Smooth muscle cell of the brain vasculature (primary cell): ENCODE measurements at places on chromosomes 1 and 21.

DNA sequence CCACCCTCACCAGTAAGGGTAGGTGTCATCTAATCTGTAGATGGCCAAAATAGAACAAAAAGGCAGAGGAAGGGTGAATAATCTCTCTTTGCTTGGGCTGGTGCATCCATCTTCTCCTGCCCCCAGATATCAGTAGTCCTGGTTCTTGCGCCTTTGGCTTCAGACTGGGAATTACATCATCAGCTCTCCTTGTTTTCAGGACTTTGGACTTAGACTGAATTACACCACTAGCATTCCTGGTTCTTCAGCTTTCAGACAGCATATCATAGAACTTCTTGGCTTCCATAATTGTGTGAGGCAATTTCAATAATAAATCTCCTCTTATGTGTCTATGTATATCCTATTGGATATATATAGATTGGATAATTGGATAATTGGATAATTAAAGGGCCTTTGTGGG lies 403.0 kb upstream of the USP24 start:
- DNase-seq = no peak

DNA sequence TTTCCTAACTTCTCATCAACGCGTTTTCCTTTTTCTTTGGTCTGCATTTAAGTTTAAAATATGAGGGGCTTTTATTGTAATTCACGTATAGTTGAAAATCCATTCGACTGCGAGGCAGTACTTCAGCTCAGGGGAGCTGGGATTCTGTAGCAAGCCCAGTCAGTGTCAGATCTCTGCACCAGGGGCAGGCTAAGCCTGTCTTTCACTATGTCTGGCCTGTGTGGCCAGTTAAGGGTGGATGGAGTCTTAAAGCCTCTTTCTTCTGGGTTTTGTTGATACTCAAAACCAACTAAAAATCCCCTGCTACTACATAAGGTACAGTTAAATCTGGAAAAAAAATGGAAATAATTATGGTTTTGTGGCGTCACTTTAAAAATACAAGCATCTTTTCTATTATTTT lies 124.7 kb downstream of the TYW3 start:
- DNase-seq = no peak

GRCh38 chr1:93708734-93709481 lies 27.3 kb upstream of the BCAR3 start:
- no peak for DNase-seq

DNA sequence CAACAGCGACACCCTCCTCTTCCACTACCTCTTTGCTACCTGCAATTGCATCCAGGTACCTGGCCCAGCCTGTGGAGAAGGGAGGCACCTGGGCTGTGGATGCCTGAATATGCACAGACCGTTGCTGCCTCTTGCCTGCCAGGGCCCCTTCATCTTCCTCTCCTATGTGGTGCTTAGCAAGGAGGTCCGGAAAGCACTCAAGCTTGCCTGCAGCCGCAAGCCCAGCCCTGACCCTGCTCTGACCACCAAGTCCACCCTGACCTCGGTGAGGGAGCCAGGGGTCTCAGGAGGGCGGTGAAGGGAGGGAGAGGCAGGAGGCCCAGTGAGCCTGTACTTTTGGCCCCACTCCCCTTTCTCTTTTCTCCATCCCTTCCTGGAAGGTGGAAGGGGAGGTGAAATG lies 11.5 kb downstream of the PSRC1 start:
- no peak for DNase-seq

GRCh38 chr1:32761253-32761877 lies 55.8 kb downstream of the YARS1 start:
- DNase-seq = no peak

- DNase-seq = no peak
Measured at GRCh38 chr1:212310383-212310782, 25.2 kb downstream of the PPP2R5A start.

GRCh38 chr1:243335292-243335691 lies 79.5 kb downstream of the SDCCAG8 start:
- no peak for DNase-seq

GRCh38 chr1:15344800-15345704 lies 64.6 kb upstream of the EFHD2 start:
- no peak for DNase-seq

DNA sequence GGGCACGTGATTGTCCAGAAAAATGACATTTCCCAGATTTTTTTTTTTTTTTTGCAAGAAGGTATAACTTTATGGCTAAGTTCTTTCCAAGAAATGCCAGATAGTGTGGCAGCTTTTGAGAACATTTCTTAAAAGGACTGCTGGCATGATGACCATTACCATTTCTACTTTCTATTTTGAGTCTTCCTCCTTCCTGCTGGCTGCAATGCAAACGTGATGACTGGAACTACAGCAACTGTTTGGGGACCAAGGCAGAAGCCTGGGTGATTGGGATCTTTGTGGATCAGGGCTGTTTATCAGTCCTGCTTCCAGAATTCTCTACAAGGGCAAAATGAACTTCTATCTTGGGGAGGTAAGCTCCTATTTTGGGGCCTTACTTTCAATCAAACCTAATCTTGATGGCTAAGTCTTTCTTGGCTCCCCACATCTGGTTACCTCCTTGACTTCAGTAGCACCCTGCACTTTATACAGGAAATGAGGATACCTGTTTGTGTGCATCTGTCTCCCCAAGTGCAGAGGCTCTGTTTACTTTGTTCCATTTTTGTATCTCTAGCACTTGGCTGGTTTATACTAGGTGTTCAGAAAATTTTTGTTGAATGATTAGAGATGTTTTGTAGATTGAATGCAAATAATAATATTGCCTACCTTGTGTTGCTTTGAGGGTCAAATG lies 3.7 kb upstream of the DDX20 start:
- no peak for DNase-seq
